ENCODE measurements at places on chromosomes 2 and 18.

GRCh38 chr2:189056200-189057106 is 82.3 kb downstream of the COL3A1 start:
- no peak for DNase-seq

- no peak for DNase-seq
These were observed 31.3 kb upstream of the LINC00305 start for GRCh38 chr18:64180171-64180570.

DNA sequence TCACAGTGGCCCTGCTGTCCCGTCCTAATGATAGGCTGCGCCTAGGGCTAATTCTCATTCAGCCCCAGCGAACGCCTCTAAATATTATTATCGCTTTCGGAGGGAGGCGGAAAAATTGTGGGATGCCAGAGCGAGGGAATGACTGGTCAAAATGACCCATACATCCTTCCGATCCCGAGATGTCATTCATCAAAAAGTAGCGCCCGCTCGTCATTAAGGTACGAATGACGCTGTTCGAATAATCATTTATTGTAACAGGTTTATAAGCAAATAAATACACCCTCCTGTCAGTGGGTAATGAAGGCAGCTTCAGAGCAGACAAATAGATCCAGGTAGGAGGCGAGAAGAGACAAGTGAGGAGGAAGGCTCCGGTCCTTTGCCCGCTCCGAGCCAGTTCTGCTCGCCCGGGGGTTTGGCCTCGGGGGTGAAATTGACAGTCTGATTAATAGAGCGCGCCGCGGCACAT is at the start of gene EVX2:
Gene EVX2, minus strand, starts transcription at position 167 of the 466 bp plus-strand sequence. CDS start 186 bp downstream, outside the sequence.
- DNase-seq, result no peak

- no peak for DNase-seq
These were observed 210.5 kb downstream of the HDAC4 start for GRCh38 chr2:239190361-239190760.

DNA sequence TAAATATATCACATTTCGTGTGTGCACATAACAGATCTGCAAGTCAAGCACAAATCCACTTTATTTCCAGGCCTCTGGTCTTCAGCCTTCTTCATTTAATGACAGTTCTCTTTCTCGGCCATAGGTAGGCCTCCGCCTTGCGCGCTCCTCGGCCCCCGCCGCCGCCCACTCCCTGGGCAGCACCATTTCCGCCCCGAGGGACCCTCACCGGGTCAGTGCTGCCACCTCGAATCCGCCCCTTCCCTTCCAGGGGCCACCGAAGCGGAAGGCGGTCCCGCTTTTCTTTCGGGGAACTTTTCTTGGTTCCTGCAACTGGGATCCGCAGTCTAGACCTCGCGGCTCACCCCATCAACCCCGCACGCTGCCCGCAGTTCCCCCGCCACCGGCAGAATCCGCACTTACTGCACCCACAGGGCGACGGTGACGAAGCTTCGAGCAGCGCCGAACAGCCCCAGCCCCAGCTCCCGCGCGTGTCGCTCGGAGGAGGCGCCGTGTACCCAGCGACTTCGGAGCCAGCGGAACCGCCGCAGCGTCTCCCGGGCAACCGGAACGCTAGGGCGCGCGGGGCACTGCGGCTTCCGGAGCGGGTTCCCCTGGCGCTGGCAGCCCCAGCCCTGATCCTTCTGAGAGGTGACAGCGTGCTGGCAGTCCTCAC is at the start of gene CDKL4:
Gene CDKL4, minus strand, starts transcription at position 502 of the 655 bp plus-strand sequence.
- no peak for DNase-seq

GRCh38 chr2:207901401-207901800 is 123.9 kb downstream of the PLEKHM3 start:
- no peak for DNase-seq

- no peak for DNase-seq
These were observed 39.1 kb downstream of the TMEFF2 start for GRCh38 chr2:192155511-192156118.

GRCh38 chr2:147855316-147855715 is 10.5 kb downstream of the ACVR2A start:
- no peak for DNase-seq

GRCh38 chr2:162221064-162221463 is 22.2 kb downstream of the FAP start:
- no peak for DNase-seq

GRCh38 chr2:160411167-160411566 is 82.4 kb downstream of the RBMS1 start:
- no peak for DNase-seq

GRCh38 chr18:23137097-23137635 is 1.9 kb downstream of the CABLES1 start:
- no peak for DNase-seq

DNA sequence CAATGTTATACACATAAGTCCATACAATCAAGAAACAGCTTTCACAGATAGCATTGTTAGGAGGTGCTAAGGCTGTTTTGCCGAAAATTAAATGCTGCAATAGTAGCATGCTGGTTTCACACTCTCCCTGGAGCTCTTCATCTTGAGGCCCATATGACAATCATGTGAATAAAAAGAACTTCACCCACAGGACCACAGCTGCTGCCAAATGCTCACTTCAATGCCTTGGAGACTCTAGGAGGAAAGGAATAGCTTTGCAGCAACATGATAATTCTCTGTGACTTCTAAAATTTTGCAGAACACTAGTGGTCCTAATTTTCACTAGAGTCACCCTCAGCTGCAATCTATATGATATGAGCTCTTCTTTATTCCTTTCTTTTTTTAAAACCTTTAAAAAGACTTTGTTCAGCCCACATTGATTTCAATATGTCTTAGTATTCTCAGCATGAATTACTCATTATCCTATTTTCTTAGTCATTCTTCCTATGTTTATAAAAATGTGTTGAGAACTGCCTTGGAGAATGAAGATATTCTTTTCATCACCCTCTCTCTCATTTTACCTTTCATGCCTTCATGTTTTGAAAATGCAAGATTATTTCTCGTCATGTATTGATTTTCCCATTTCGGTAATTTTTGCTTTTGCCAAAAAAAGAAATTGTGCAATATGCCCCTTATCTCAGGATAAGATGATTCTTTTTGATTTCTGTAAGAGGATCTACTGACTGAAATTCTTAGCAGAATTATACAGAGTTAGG is 108.2 kb downstream of the PDE1A start:
- no peak for DNase-seq

DNA sequence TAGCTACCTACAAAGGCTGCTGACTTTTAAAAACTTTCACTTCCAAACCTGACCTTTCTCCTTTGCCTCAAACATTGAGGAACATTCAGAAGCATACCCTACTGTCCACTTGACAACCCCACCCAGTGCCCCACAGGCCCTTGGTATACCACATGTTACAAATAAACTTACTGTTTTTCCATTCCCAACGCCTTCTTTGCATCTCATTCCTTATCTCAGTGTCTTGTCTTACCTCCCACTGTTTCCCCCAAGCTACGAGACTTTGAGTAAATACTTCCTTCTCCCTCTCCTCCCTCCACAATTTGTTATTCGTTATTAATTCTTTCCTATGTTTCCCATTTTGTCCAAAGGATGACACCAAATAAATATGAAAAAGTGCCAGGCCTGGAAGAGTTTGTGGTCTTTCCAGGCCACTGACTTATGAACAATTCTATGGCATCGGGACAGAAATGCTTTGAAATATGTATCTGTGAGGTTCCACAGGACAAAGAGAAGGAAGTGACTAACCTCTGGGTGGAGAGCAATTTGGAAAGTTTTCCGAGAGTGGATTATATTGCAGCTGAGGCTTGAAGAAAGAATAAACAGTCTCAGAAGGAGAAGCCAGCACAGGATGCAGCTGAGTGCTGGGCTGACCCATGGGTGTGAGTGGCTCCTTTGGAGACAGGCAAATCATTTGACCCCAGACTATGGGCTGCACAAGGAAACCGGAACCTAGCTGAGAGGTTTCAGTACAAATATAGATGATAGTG is 409.0 kb downstream of the LPIN1 start:
- no peak for DNase-seq

GRCh38 chr2:54461261-54461660 is 5.1 kb downstream of the SPTBN1 start:
- no peak for DNase-seq

DNA sequence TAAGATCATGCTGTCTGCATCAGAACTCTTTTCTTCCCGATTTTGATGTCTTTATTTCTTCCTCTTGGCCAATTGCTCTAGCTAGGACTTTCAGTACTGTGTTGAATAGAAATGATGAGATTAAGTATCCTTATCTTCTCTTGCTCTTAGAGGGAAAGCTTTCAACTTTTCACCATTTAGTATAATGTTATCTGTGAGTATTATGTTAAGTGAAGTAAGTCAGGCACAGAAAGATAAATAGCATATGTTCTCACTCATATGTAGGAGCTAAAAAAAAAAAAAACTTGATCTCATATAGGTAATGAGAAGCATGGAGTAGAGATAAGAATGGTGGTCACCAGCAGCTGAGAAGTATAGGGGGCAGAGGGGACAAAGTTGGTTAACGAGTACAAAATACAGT is 1089.5 kb downstream of the TDRD15 start:
- DNase-seq, result no peak

DNA sequence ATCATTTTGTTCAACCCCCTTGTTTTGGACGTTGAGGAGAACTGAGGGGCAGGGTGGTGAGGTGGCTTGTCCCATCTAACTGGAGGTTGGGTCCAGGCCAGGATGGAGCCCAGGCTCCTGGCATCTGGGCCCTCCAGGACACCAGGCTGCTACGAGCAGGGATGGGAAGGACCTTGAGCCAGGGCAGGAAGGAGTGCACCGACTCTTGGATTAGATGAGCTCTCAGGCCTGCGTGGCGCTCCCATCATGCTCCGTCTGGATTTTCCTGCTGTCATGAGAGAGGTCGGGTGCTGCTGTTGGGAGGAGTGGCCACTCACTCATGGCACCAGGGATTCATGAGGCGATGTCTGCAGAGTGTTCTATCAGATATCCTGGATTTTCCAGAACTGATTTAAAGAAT is 18.3 kb upstream of the ALLC start:
- DNase-seq, result no peak

GRCh38 chr2:69600425-69600824 is 43.1 kb downstream of the AAK1 start:
- DNase-seq, result no peak

DNA sequence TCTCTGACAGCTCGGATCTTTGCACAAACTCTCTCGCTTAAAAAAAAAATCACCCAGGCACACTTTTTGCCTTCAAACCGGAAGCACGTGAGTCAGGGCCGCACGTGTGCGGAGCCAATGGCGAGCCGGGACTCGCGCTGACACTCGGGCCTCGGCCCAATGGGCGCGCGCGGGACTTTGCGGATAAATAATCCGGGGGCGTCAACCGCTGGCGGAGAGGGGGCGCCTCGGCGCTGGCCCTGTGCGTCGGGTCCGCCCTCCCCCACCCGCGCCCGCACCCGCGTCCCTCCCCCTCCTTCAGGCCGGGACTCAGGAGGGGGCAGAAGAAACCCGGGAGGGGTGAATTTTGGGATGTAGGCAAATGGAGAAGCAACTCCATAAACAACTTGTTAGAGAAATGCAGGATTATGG is 319 bp upstream of the EN1 start:
- DNase-seq, result no peak

- DNase-seq, result no peak
These were observed 20.2 kb downstream of the FAM124B start for GRCh38 chr2:224381521-224382279.

- DNase-seq, result no peak
These were observed 99.7 kb downstream of the INHBB start for GRCh38 chr2:120445449-120446143.

DNA sequence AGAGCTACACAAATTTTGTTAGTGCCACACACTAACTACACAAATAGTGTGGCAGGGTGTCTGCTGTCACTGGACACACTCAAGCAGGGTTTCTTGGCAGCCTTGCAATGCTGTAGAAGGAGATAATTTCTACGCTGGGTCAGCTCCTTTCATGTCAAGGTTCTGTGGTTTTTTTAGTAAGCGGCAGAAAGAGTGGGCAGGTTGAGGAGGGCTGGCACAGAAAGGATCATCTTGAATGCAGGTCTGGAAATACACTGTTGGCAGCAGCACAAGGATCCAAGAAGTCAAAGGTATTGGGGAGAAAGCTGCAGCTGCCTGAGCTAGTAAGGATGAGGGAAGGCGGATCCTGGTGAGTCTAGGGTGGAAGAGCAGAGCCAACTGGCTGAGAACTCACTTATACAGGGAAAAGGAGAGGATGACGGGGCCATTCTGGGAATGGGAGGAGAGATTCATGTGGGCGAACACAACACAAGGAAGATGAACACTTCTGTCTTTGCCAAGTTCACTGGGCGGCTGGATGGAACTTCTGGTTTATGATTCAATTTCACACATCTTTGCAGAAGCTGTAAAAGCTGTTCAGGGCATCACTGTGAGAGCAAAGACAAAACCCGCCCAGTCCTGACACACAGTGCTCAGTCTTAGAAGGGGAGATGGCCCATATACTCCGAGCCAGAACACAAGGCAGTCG is 16.9 kb upstream of the CYRIA start:
- DNase-seq, result no peak

DNA sequence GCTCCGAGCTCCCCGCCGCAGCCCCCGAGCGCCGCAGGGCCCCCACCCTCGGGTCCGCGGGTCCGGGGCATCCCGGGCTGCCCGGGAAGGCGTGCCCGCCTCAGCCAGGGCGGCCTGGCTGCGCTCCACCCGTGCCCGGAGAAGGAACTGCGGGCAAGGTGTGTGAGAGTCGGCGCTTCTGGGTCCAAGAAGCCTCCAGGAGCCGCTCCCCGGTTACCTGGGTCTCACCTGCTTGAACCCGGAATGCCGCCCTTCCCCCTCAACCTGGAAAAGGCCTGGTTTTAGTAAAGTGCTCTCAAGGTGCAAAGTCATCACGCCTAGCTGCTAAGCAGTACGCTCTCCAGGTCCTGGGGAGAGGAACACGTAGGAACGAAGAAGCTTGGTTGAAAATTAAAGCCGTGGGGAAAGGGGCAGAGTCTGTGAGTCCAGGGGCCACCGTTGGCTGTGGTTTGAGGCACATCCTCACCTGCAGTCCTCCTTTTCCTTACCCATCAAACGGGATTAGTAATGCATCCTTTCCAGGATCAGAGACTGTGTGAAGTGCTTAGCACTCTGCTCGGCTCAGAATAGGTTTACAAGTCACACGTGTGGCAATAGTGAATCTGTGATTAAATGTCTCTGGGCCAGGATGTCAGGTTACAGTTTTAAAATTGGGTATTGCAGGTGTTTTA is 1.2 kb downstream of the ASAP2 start:
- DNase-seq, result peak; percentile 81

GRCh38 chr18:57845605-57846074 is 42.5 kb upstream of the ATP8B1 start:
- peak; percentile 20 for DNase-seq

DNA sequence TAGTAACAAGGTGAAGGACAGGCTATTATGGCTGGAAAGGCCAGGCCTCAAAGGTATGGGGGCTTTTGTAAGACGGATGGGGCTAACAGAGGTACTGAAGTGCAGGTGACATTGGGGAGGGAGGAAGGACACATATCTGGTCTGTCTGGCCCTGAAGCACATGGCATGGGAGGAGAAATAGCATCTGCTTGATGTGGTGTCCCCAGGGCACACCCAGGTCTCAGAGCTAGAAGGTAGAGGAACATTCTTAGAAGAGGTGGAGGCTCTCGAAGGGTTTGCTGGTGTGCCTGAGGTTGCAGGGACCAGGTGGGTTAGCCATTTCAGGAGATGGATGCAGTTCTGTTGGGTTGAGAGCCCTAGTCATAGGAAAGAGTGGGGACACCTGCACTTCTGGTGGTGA is 9.5 kb downstream of the RALB start:
- no peak for DNase-seq
